ENCODE measurements at places on chromosomes 13 and 19.
A peak's percentile ranks its signal among the peaks of the same experiment; 100 is the strongest.

DNA sequence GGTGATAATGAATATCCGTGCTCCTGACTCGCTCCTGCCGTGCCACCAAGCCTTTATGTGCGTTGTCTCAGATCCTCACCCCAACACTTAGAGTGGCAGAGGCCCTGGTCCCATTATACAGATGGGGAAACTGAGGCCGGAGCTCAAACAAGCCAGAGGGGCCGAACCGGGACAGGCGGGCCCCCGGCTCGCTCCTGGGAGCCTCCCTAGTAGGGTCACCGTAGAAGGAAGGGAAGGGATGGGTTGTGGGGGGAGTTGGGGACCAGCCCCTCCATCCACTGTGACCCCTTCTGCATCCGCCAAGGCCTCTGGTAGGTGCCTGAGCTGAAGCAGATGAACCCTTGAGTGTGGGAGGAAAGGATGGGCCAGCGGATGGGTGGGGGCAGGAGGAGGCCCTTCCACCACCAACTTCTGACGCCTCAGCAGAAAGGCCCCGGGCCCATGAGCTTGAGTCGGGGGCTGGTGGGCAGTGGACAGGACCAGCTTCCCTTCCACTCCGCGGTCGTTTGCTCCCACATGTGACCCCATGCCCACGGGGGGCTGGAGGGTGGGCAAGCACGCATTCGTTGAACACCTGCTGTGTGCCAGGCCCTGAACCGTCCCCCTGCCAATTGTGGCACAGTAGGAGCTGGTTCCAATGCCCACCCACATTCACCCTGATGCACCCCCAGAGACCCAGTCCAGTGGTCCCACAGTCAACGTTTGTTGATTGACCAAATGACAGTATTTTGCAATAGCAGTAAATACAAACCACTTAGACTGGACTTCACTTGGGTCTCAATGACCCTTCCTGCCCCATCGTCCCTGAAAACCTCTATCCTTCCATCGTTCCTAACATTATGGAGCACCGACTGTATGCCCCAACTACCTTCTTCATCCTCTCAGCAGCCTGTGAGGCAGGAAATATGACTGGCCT, 24.2 kb upstream of the TCF3 start:
- DNase-seq: no peak

GRCh38 chr13:51550151-51550550, 34.1 kb upstream of the WDFY2 start:
- no peak for DNase-seq

DNA sequence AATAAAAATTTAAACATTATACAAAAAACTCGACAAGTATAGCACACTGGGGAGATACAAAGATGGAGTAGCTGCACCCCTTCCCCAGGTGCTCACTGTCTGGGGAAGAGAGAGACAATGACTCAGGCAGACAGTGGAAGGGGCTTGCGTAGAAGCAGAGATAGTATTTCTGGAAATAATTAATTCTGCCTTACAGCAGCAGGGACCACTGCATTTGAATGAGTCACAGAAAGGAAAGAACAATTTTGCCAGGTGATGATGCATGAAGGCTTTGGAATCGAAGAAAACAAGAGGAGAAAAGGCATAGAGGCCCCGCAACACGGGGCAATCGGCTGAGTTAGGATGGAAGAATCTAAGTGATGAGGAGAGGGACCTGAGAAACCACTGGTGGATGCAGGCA, 447.4 kb downstream of the EFNB2 start:
- no peak for DNase-seq

GRCh38 chr19:29206453-29206852, 6.5 kb downstream of the UQCRFS1 start:
- DNase-seq: no peak

GRCh38 chr13:73039201-73040108, 19.4 kb upstream of the KLF5 start:
- DNase-seq: no peak

- DNase-seq: no peak
These were observed 64.2 kb downstream of the SOX1 start for GRCh38 chr13:112131081-112131712.

- DNase-seq: peak; percentile 57
These were observed 217.0 kb upstream of the OBI1 start for GRCh38 chr13:78875792-78876580.

DNA sequence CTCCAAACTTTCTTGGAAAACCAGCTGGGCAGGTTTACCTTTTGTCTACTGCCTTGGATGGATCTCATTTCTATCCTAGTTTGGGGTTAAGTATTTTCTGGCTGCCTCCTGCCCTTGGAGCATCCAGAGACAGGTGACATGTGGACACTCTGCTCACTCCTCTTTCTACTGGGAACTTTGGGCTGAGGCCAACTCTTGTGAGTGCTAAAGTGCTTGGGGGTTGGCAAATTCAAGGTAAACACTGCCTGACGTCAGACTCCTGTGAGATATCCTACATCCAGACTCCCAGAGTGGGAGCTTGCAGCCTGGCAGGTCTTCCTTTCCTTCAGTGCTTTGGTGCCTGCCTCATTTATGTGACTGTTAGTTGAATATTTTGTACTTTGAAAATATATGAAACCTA, 388.1 kb downstream of the KCNRG start:
- no peak for DNase-seq

- DNase-seq: no peak
These were observed 2776.3 kb downstream of the PCDH9 start for GRCh38 chr13:64453831-64454230.

GRCh38 chr19:38073841-38074685, 150.0 kb downstream of the DPF1 start:
- no peak for DNase-seq

DNA sequence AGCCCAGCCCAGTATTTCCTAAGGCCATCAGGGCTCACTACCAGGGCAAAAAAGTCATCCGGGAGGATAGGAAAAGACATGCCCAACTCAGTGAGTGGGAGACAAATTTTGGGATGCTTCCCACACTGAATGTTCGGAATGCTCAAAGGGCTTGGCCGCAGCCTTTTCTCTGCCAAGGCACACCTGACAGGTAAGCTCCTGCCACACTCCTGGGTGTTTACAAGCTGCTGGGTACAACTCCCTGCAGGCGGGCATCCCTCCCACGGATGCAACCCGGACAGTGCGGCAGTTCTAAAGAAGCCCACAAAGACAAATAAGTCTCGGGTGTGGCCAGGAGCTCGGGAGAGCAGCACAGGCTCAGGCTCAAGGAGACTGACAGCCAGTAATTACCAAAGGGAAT, 28.1 kb downstream of the SLC7A1 start:
- DNase-seq: no peak

DNA sequence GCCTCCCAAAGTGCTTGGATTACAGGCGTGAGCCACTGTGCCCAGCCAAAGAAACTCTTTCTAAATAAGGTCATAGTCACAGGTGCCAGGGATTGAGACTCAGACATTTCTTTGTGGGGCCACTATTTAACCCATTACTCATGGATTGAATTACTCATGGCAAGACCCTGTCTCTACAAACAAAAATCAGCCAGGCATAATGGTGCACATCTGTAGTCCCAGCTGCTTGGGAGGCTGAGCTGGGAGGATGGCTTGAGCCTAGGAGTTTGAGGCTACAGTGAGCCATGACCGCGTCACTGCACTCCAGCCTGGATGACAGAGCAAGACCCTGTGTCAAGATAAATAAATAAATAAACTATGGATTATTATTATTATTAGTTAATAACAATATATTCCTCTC, 3.6 kb upstream of the KLF2 start:
- no peak for DNase-seq

DNA sequence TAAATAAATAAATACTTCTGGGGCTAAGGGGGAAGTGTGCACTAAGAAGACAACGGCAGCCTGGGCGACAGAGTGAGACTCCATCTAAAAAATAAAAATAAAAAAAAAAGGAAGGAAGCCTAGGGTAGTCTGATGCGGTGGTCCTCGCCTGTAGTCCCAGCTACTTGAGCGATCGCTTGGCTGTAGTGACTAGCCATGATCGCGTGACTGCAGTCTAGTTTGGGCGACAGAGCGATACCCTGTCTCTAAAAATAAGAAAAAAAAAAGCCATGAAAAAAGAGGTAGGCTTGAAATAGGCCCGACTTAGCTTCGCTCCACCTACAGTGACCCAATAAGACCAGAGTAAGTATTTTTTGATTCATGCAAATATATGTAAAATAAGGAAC, 661 bp upstream of the BABAM1 start:
- no peak for DNase-seq

- DNase-seq: no peak
These were observed 12.7 kb upstream of the ZNF43 start for GRCh38 chr19:21848706-21849105.

GRCh38 chr13:93145199-93145598, 81.4 kb upstream of the GPC6 start:
- no peak for DNase-seq

DNA sequence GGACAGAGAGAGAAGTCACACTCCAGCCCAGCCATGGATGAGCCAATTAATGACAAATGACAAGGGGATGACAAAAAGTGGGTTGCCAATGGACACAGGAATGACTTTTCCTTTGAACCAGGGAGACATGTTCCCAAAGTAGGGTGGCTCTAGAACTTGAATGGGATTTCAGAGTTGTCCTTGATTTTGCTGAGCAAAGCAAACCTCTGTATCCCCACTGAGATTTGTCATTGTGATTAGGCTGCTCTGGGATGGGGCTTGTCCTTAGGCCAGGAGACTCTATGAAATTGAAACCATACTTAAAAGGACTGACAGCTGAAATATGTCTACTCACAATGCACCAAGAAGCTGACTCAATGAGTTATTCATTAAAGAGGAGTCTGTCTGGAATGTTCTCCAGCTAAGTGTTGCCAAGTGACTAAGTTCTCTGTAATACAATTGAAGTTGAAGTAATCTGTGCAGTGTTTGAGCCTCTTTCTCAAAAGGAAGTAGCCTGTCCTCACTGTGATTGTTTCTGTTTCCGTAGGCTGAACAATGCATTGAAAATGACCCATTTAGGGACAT, 69.0 kb upstream of the PCDH9 start:
- DNase-seq: no peak

GRCh38 chr13:69300131-69300530, 807.5 kb upstream of the ATXN8OS start:
- no peak for DNase-seq

DNA sequence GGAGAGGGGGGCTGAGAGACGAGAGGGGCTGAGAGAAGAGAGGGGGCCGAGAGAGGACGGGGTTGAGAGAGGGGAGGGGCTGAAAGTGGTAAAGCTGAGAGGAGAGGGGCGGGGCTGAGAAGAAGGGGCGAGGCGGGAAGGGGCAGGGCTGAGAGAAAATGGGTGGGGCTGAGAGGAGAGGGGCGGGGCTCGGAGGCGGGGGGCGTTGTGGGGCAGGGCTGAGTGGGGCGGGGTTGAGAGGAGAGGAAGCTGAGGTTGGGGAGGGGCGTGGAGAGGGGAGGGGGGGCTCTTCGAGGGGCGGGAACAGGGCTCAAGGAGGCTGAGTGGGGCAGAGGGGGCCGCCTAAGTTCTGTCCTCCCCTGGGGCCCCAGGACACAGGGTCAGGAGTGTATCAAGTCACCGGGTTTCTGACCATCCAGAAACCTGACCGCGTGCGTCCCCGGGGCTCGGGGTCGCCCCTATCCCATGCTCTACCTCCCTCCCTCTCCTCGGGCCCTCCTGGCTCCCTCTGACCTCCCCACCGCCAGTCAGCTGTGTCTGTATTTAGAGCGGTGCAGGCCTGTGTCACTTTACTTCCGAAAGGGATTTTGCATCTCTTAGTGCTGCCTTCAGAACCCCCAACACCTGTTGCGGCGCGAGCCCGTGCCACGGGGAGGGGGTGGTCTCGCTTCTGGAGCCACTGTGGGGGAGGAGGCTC, 38.6 kb upstream of the SEMA6B start:
- peak; percentile 90 for DNase-seq

DNA sequence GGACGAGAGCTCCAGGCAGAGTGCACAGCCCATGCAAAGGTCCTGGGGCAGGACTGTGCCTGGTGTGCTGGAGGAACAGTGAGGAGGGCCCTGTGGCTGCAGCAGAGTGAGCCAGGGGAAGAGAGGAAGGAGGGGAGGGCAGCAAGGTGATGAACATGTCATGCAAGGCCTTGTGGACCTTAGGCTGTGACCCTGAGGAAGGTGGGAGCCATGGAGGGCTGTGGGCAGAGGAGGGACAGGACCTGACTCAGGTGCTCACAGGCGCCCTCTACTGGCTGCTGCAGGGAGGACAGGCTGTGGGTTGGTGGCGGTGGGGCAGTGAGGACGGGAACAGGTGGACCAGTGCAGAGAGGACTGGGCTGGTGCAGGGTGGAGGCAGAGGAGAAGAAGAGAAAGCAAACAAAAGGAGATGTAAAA, 170.3 kb downstream of the PTPRS start:
- DNase-seq: peak; percentile 26

GRCh38 chr13:98979012-98979660, 1.3 kb upstream of the DOCK9 start:
- DNase-seq: no peak

- DNase-seq: no peak
These were observed 66.3 kb downstream of the MAP4K1 start for GRCh38 chr19:38551450-38551813.

DNA sequence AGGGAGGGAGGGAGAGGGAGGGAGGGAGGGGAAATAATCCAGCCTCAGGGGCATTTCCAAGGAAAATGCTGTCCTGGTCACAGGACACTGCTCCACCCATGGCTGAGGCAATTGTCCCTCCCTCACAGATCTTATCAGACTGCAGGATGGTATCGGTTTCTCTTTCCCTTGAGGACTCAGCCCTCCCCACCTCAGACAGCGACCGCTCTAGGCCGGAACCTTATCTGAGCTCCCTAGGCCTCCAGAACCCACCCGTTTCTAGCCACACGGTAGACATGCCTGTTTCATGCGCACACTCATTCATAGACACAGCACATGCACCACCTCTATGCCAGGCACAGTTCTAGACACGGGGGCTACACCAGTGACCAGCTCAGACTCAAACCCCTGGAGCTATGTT, 10.0 kb upstream of the IZUMO2 start:
- DNase-seq: peak; percentile 86

DNA sequence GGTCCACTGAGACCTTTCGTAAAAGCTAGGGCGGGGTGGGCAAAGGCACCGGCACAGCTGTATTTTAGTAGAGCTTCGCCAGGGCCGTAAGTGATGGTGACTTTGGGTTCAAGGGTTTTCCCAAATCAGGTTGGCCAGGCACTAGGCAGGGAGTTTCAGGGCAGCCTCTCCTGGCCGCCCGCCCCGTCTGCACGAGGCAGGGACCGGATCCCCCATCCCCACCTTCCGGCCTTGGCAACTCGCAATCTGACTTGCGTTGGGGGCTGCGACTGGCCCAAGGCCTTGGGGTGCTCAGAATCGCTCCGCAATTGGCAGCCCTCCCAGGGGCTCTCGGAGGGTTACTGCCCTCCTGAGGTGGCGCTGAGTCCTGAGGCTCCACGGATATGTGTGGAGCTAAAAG, 4.1 kb upstream of the ZIC5 start:
- no peak for DNase-seq

DNA sequence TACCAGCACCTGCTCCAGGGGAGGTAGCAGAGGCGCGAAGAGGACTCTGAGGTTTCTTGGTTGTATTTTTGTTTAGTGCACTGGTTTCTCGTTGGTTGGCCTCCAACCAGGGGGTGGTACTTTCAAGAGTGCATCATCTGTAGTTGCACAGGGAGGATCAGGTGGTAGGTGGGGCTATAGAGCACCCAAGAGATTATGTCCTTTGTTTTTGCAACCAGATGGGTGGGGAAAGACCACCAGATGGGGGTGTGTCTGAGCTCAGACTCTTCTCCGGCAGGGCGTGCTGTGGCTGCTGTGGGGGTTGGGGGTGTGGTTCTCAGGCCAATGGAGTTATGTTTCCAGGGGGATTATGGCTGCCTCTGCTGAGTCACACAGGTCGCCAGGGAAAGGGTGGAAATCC, 254.4 kb upstream of the KLF12 start:
- DNase-seq: no peak

- DNase-seq: no peak
These were observed 2.6 kb downstream of the LYPD5 start for GRCh38 chr19:43799502-43800142.

GRCh38 chr19:7944177-7944761, 803 bp upstream of the TIMM44 start:
- peak; percentile 97 for DNase-seq
